ENCODE measurements at places on chromosomes 2 and 18. TPM values are rescaled to one million over a fixed set of nuclear protein-coding genes. Genes with fewer than 3 reads are reported as not detected.

DNA sequence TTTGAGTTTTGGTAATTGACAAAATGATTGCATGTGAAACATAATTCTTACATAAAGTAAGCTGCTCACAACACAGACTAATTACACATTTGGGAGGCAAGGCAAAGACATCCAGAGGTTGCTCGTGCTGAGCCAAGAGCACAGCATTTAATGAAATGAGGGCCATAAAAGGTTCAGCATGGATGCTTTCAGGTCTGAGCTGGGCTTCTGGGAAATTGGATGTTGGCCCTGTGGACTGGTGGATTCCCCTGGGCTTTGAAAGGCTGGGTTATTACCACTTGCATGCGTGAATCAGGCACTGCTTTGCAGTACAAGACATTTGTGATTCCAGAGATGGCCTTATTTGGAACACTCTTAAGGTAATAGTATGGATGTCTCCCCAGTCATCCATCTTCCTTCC lies 533.5 kb upstream of the NRP2 start:
- no peak for DNase-seq

GRCh38 chr2:218984239-218985020 lies 554 bp downstream of the FEV start:
- no peak for DNase-seq

DNA sequence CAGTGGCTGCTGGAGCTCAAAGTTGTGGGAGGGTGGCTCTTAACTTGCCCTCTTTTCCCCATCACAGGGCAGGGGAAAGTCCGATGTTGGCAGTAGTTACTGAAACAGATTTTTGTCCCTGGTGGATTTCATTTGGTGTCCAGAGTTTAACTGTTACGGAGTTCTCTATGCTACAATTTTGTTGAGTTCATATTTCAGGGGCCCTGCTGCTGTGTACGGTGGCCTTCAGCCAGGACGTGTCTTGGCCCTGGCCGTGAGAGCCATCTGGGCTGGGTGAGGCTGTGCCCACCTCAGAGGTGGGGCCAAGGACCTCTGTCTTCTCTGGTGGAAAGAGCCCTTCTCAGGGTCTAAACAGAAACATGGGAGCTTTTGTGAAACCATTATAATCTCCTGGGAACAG lies 67.4 kb downstream of the SH3YL1 start:
- DNase-seq, result no peak

DNA sequence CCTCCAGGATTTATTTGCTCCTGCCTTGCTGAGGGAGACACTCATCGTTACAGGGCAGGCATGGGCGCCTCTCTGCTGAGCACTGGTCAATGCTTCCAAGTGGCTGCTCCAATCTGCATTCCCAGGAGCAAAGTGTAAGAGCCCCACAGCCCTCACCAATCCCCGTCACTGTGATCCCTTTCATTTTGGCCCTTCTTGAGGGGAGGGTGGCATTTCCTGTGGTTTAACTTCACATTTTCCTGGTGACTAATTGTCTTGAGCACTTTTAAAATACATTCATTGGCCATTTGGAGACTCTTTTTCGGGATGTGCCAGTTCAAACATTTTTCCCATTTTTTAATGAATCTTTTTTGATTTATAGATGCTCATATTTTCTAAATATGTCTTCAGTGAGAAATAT lies 33.0 kb downstream of the TPO start:
- DNase-seq, result no peak

DNA sequence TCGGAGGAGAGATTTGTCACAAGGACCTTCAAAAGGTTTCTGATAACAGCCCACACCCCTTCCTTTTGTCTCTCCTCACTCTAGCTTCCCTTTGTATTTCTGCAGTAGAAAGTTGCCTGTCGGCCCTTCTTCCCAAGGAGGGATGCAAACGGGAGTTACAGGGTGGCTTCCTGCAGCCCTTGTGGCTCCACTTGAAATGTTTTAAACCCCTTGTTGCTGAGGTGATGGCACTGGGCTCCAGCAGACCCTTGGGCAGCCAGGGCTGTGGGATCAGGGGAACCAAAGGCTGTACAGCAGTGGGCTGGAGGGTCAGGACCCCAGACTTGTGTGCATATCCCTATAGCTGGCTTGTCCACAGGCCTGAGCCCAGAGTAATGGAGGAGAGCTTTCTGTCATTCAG lies 62.1 kb downstream of the COA5 start:
- no peak for DNase-seq

DNA sequence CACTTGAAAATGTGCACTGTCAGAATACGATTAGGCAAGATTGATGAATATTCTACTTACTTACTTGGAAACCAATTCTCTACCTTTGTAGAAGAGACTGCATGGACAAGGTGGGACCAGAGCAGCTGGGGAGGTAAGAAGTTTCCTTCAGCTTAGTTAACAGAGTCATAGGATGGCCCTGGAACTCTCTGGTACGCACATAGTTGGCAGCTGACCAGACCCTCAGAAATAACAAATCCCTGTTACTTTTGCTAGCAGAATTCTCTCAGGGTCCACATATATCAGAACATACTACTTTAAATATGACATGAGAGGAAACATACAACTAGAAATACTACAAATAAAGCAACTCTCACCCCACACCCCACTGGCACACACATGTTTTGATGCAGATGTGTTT lies 24.8 kb upstream of the STAT1 start:
- DNase-seq, result no peak

Gene ITPRIPL1
- total RNA-seq, result 11.5 TPM

Gene NEURL3
- total RNA-seq, result 0.22 TPM

Gene TGFA
- 4.2 TPM for total RNA-seq

Gene ZBTB7C
- not detected for total RNA-seq

Gene RAD51AP2
- not detected for total RNA-seq

All from CD4-positive, alpha-beta memory T cell (primary cell).